ENCODE measurements at places on chromosomes 2 and 18. TPM values are rescaled to one million over a fixed set of nuclear protein-coding genes. Genes with fewer than 3 reads are reported as not detected.

CIB4 gene
- 0.60 TPM for total RNA-seq

RGPD3 gene
- total RNA-seq, result not detected

GRCh38 chr2:241037498-241037897, 39.1 kb downstream of the SNED1 start:
- no peak for DNase-seq

DNA sequence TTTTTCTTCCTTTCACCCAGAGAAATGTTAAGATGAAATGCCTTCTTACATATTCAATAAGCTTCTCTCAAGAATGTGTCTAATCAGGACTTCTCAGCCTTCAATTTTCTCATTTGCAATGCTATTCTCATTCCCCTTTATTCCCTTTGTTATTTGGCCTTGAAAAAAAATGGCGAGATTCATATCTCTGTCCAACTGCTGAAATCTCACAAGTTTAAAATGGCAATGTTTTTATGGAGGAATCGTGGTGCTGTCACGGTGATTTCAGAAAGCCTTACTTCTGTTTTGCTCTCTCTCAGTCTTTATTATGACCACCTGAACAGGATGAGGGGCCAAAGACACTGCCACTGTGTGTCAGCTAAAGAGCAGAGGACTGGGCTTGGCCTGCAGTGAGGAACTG, 928.5 kb downstream of the DCC start:
- no peak for DNase-seq

GRCh38 chr2:226884166-226884565, 48.3 kb downstream of the RHBDD1 start:
- no peak for DNase-seq
